Upper lobe of left lung (tissue), 6 donors: ENCODE measurements at places on chromosomes 4 and X. TPM values are rescaled to one million over a fixed set of nuclear protein-coding genes. Genes with fewer than 3 reads are reported as not detected.

Gene DEFB131A
- not detected for total RNA-seq

Gene ADH7
- 0.15 TPM for total RNA-seq

Gene BEX1
- total RNA-seq, result not detected

Gene SLC39A8
- total RNA-seq, result 218 TPM

Gene PTCHD1
- 2.1 TPM for total RNA-seq

Gene ARHGAP24
- 65.4 TPM for total RNA-seq

Gene ZNF330
- 37.8 TPM for total RNA-seq

Gene FAM236C
- total RNA-seq, result not detected

Gene PPARGC1A
- 16.8 TPM for total RNA-seq

Gene GAGE2A
- 1.2 TPM for total RNA-seq

Gene ZIC3
- total RNA-seq, result not detected

Gene CPEB2
- total RNA-seq, result 44.6 TPM

Gene PAK3
- 1.1 TPM for total RNA-seq

Gene COL4A5
- 20.6 TPM for total RNA-seq

Gene DOK7
- total RNA-seq, result 3.3 TPM

Gene MAD2L1
- 1.7 TPM for total RNA-seq

Gene ANKRD17
- total RNA-seq, result 103 TPM

Gene CT45A10
- not detected for total RNA-seq

Gene SHOX
- total RNA-seq, result not detected

Gene HMGN5
- 8.9 TPM for total RNA-seq

Gene RHOH
- total RNA-seq, result 5.8 TPM

Gene UGT2A1
- total RNA-seq, result not detected

Gene TSPAN7
- 7.3 TPM for total RNA-seq

Gene ADGRG2
- 0.69 TPM for total RNA-seq

Gene DLG3
- total RNA-seq, result 11.2 TPM
